ENCODE measurements at places on chromosomes 16 and 17. TPM values are rescaled to one million over a fixed set of nuclear protein-coding genes. Genes with fewer than 3 reads are reported as not detected.

DNA sequence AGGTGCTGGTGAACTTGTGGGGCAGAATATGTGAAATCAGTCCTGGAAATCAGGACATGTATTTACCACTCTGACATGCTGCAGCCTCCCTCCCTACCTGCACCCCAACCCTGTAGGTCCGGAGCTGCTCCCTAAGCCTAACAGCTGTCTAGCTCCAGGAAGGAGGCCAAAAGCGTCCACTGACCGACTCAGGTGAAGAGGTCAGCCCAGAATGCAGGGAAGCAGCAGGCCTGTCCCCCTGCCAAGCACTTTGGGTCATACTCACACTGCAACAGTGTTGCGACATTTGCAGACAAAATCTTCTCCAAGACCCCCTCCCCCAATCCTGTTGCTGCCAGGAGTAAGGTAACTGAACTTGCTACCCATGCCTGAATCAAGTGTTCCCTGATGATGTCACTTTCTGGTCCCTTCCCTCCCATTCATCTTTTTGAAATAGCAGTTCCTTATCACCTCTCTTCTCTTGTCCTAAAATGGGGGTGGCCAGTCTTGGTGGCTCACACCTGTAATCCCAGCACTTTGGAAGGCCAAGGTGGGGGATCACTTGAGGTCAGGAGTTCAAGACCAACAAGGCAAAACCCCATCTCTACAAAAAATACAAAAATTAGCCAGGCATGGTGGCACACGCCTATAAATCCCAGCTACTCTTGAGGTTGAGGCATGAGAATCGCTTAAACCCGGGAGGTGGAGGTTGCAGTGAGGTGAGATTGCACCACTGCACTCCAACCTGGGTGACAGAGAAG is 1.3 kb upstream of the ACLY start:
- H3K4me1 ChIP-seq, result peaks cover 38% of the 10 kb centered on the region
- no peaks in the 10 kb centered on the region for H3K36me3 ChIP-seq
- peak overlapping the region; percentile 93 for H3K4me3 ChIP-seq
- no peak for DNase-seq

DNA sequence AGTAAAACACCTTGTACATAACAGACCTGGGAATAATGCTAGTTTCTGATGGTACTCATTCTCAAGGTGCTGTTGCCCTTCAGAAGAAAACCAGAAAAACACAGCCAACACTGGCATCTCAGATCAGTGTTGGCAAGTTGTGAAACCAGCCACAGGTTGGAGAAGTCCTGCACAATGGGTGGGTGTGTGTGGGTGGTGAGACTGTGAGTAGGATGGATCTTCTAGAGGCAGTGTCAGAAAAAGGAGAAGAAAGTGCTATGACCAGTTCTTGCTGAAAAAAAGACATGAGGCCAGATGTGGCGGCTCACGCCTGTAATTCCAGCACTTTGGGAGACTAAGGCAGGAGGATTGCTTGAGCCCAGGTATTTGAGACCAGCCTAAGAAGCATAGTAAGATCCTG is 35.2 kb upstream of the SMIM36 start:
- H3K27me3 ChIP-seq, result peaks cover 35% of the 10 kb centered on the region
- no peaks in the 10 kb centered on the region for H3K4me1 ChIP-seq
- no peak for DNase-seq

Gene OSGIN1
- 0.20 TPM for polyA plus RNA-seq

Gene GUCY2D
- not detected for polyA plus RNA-seq
